ENCODE measurements at places on chromosomes 16 and 17. TPM values are rescaled to one million over a fixed set of nuclear protein-coding genes. Genes with fewer than 3 reads are reported as not detected.

The CNTD1 gene
- 0.20 TPM for total RNA-seq

DNA sequence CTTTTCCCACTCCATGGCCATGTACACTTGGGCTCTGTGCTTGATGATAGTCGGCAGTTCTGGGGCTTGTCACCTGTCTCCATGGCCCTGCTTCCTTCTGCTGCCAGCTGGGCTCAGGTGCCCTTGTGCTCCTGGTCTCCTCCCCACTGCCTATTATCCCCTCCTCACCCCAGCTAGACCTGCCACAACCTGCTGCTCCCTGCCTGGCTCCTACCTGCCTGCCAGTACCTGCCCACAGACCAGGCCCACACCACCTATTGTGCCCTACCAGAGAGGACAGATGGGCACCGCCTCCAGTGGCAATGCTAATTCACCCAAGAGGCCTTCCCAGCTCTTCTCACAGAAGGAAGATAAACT, 538 bp upstream of the RAPGEFL1 start:
- DNase-seq: no peak

DNA sequence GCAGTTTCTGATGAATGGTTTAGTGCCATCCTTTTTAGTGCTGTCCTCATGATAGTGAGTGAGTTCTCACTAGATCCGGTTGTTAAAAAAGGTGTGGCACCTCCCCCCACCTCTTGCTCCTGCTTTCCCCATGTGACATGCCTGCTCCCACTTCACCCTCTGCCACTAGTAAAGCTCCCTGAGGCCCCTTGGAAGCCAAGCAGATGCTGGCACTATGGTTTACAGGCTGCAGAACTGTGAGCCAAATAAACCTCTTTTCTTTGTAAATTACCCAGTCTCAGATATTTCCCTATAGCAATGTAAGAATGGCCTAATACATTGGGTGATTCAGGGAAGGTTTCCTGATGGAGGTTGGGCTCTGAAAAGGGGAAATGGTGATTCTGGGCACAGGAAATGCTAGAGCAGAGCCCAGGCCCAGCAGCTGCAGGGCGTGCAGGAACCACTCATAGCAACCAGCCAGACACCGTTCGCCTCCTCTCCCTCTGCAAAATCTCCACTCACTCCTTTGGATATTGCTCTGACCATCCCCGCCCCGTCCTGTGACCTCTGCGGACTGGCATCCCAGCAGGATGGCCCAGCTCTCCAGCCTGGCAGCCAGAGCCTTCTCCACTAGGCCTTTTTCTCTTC, 2.6 kb upstream of the ADORA2B start:
- DNase-seq: no peak

DNA sequence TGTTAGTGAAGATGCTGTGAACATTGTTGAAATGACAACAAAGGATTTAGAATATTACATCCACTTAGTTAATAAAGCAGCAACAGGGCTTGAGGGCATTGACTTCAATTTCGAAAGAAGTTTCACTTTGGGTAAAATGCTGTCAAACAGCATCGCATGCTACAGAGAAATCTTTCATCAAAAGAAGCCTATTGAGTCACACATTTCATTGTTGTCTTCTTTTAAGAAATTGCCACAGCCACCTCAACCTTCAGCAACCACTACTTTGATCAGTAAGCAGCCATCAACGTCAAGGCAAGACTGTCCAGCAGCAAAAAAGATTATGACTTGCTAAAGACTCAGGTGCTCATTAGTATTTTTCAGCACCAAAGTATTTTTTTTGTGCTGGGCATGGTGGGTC, 13.2 kb upstream of the MAP2K6 start:
- no peak for DNase-seq

GRCh38 chr17:36755586-36755985, 154.2 kb downstream of the MRM1 start:
- DNase-seq: no peak

DNA sequence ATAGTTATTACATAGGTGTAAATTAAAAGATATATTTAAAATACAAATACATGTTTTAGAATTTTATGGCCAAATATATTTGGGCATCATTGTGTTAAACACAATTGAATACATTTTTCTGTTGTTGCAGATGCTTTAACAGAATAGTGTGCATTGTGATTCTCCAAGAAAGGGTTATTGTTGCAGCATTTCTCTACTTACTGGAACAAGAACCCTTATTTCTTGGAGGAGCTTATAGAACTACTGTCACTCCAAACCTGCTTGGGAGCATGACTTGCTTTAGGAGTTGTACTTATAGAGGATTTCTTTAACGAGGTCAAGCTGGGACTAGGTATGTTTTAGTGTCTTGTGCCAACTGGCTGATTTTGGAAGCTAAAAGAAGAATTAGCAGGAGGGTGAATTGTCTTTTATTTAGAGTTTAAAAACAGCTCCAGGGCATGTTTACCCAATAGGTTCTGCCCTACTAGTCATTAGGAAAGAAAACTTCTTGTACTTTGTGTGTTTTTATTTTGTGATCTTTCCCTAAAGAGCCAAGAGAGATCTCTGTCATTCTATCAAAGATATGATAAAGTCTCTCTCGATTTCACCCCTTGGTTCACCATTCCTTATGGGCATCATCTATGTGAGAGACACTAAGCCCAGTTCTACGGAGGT, 279.8 kb upstream of the SALL1 start:
- DNase-seq: no peak

- DNase-seq: no peak
Observed at GRCh38 chr17:34755981-34756636, 176.7 kb downstream of the TMEM132E start.

Measured in skin of body (tissue), 3 donors.